ENCODE measurements at places on chromosomes 16 and 17.

DNA sequence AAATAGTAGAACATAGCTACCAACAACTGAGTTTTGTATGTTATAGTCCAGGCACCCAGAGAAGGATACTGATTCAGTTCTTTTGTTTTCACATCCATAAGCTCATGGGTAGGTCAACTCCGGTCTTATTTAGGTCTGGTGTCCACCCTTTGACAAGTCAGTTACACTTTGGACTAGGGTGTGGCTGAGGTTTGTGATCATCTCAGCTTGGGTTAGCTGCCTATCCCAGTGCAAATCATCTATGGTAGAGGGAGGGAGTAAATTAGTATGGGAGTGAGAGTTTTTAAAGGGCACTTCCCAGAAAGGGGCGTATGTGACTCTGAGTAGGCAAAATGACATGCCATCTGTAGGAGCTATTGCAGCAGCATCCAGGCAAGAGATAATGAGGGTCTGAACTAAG, 66.1 kb downstream of the TANC2 start:
- no peak for DNase-seq

- no peak for DNase-seq
Observed at GRCh38 chr17:33809748-33810147, 445.3 kb upstream of the CCL2 start.

- no peak for DNase-seq
Observed at GRCh38 chr17:6811510-6811909, 20.0 kb downstream of the TEKT1 start.

- DNase-seq = no peak
Observed at GRCh38 chr16:19831678-19832077, 53.0 kb downstream of the GPRC5B start.

- no peak for DNase-seq
Observed at GRCh38 chr17:13492737-13493122, 109.0 kb downstream of the HS3ST3A1 start.

Data from islet precursor cell (in vitro differentiated cells).